T-helper 2 cell treated with Interferon-gamma antibody and Interleukin-4, amounts not matched to agents 5 μg/mL and 100 μg/mL, for 36 hours (primary cell): ENCODE measurements at places on chromosomes 13 and 19.

DNA sequence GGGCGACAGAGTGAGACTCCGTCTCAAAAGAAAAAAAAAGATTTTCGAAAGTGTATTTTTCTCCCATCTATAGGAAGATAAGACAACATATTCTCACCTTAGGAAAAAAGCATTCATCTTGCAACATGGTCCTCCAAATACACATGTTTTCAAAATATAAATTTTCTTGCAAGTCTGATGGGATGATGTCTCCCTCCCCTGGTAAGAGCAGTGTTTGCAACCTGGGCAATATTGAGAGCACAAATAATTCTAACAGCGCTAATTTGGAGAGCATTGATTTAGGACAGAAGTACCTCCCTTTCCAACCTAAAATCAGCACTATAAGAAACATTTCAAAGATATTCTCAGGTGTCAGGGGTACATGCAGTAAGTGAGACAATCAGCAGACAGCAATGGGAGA is 61.0 kb upstream of the SHISA2 start:
- no peaks in the 10 kb centered on the region for H3K36me3 ChIP-seq
- H3K27me3 ChIP-seq: no peaks in the 10 kb centered on the region
- H3K4me1 ChIP-seq: no peaks in the 10 kb centered on the region
- no peak for DNase-seq
- no peak overlapping the region for H3K4me3 ChIP-seq

GRCh38 chr13:56865416-56865815 is 275.3 kb upstream of the PRR20A start:
- no peak overlapping the region for H3K4me3 ChIP-seq
- H3K36me3 ChIP-seq: no peaks in the 10 kb centered on the region
- H3K27ac ChIP-seq: no peak overlapping the region
- no peaks in the 10 kb centered on the region for H3K4me1 ChIP-seq
- no peaks in the 10 kb centered on the region for H3K27me3 ChIP-seq

DNA sequence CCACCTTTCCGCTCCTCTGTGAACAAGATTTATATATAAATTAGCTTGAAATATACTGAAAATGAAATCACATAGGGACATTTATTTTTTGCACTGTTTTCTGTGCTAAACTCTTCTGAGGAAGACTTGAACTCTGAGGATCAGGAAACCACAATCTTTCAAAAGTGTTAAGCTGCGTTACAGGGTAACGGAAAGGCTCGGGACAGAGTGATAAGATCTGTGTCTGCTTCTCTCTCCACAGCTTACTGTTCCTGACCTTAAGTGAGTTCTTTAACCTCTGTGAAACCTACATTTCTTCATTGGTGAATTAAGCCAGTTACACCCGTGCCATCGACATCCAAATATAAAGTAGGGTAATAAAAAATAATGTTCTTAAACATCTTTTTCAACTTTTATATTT is 38.9 kb downstream of the DACH1 start:
- H3K4me1 ChIP-seq: peaks cover 21% of the 10 kb centered on the region
- no peak overlapping the region for H3K27ac ChIP-seq
- no peaks in the 10 kb centered on the region for H3K36me3 ChIP-seq
- H3K4me3 ChIP-seq: peak overlapping the region; percentile 26
- peaks cover 17% of the 10 kb centered on the region for H3K27me3 ChIP-seq

- H3K27me3 ChIP-seq: no peaks in the 10 kb centered on the region
- no peaks in the 10 kb centered on the region for H3K36me3 ChIP-seq
- peaks cover 3% of the 10 kb centered on the region for H3K4me1 ChIP-seq
- no peak overlapping the region for H3K27ac ChIP-seq
Measured at GRCh38 chr13:26343816-26344215, 89.9 kb downstream of the CDK8 start.

DNA sequence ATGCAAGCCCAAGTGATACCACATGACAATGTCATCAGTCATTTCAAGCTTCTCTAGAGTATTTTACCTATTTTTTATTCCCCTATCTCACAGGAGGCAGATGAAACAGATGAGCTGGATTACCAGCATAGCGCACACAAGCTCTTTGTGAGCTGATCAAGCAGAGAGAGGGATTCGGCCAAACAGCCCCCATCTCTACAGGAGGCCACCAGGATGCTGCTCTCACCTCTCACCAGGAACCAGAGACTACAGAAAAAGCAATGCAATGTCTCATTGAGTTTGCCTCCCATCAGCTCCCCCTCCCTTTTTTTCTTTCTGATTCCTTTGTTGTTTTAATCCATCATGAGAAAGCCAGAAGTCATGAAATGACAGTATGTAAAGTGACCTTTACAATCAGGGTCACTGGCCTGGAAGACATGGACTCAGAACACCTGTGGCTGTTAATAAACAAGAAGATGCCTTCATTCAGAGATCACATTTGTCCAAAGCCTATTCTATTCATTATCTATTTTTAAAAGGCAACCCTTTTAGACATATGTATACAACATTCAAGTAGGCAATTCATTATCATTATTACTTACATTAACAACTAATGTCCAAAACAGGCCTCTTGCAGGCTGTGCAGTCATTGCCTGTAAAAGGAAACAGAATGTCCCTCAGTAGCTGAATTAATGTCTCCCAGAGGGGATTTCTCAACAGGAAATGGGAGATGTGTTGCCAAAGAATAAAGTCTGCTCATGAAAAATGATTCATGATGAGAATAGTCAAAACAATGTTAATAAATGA is 656.6 kb downstream of the TBC1D4 start:
- H3K27me3 ChIP-seq: no peaks in the 10 kb centered on the region
- no peaks in the 10 kb centered on the region for H3K4me1 ChIP-seq
- no peak for DNase-seq
- no peak overlapping the region for H3K27ac ChIP-seq

GRCh38 chr19:17236811-17237543 is 8.7 kb downstream of the NR2F6 start:
- peaks cover 3% of the 10 kb centered on the region for H3K36me3 ChIP-seq
- H3K4me3 ChIP-seq: peak overlapping the region; percentile 24
- DNase-seq: no peak
- H3K27me3 ChIP-seq: no peaks in the 10 kb centered on the region
- H3K4me1 ChIP-seq: peaks cover 6% of the 10 kb centered on the region

- H3K27me3 ChIP-seq: no peaks in the 10 kb centered on the region
- H3K4me3 ChIP-seq: no peak overlapping the region
- H3K4me1 ChIP-seq: peaks cover 6% of the 10 kb centered on the region
- no peak overlapping the region for H3K27ac ChIP-seq
- peaks cover 7% of the 10 kb centered on the region for H3K36me3 ChIP-seq
- no peak for DNase-seq
Measured at GRCh38 chr13:27662738-27663470, 41.2 kb downstream of the POLR1D start.

DNA sequence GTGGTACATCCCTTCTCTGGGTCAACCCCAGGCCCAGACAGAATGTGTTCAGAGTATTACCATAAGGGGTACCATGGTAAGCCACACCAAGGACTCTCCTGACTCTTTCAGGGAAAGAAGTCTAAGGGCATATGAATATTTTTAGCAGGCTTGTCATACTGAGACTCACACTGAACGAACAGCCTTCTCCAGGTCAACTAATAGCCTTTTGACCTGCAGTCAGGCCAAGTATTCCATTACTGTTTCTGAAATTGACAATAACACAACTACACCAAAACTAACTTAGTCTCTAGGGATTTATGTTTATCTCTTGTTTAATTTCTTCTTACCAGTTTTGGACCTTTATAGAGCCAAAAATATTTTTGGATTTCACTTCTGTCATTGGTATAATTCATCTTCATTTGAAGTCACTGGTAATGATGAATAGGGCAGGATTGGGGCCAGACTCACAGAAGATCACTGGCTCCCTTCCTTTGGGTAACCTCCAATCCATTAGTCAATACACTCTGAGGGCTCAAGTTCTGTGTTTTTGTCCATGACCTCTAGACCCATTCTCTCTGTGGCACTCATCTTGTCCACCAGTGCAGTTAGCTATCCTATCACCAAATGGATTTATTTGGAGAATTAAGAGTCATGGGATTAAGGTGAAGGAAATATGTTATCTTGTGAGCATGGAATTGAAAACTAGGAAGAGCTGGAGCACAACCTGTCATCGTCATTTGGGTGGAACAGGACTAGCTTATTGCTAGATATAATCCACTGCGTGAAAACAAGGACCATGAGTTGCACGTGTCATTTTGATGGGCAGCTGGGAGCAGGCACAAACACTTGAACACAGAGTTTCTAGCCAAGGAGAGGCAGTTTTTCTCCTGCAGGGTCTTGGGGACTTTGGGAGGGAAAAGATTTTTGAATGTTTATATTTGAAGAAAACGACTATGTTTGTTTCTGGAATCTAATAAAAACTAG is 313.3 kb downstream of the DCLK1 start:
- H3K36me3 ChIP-seq: no peaks in the 10 kb centered on the region
- no peak overlapping the region for H3K4me3 ChIP-seq
- DNase-seq: no peak
- no peaks in the 10 kb centered on the region for H3K27me3 ChIP-seq
- H3K4me1 ChIP-seq: no peaks in the 10 kb centered on the region
- no peak overlapping the region for H3K27ac ChIP-seq

DNA sequence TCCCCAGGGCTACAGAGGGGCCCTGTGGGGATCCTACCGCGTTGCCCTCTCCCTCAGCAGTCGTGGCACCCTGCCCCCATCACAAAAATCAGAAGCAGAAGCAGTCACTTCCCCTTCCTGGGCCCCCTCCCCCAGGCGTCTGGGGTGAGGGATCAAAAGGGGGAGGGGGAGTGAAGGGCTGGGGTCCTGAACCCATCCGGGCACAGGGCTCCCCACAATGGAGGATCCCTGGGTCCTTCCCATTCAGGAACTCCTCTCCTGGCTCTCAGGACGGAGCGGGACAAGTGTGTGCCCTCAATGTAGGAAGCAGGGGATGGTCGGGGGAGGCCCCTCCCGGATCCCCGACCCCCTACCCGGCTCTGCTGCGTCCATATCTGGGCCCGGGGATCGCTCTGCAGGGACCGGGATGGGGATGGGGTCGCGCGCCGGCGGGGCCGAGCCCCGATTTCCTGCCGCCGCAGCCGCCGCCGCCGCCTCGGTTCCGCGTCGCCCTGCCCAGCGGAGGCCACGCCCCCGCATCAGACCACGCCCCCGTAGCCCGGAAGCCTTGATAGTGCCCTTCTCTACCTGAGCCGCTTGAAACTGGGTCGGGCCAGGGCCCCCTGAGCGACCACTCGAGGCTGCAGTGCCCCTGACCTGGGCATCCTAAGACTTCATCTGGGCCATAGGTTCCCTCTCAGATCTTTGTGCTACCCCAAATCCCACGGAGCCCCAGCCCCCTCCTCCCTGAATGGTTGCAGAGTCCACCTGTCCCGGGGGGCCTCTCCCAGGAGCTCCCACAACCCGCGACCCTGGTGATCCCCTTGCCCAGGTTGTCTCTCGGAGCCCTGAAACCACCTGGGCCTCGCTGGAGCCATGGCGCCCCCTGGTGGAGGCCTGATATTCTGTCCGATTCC is at the start of gene GMIP:
GMIP (minus strand) TSS at position 500 of the 896 bp plus-strand sequence; CDS start at position 372, 128 bp downstream.
- peak; percentile 79 for DNase-seq
- H3K36me3 ChIP-seq: peaks cover 45% of the 10 kb centered on the region
- H3K4me3 ChIP-seq: peak within 1 kb of the TSS; percentile 100
- H3K27me3 ChIP-seq: no peaks in the 10 kb centered on the region

- H3K36me3 ChIP-seq: peaks cover 3% of the 10 kb centered on the region
- no peak overlapping the region for H3K4me3 ChIP-seq
- H3K27me3 ChIP-seq: no peaks in the 10 kb centered on the region
- no peak overlapping the region for H3K27ac ChIP-seq
Measured at GRCh38 chr13:20869540-20869939, 33.0 kb downstream of the XPO4 start.

GRCh38 chr13:98476106-98476505 is 100.8 kb downstream of the STK24 start:
- H3K4me3 ChIP-seq: peak overlapping the region; percentile 60
- peaks cover 59% of the 10 kb centered on the region for H3K36me3 ChIP-seq
- DNase-seq: peak; percentile 74
- H3K4me1 ChIP-seq: peaks cover 52% of the 10 kb centered on the region
- peak overlapping the region; percentile 86 for H3K27ac ChIP-seq

GRCh38 chr19:48396824-48397176 is 3.3 kb downstream of the GRIN2D start:
- H3K27me3 ChIP-seq: peaks cover 55% of the 10 kb centered on the region
- DNase-seq: no peak
- no peak overlapping the region for H3K4me3 ChIP-seq
- no peaks in the 10 kb centered on the region for H3K36me3 ChIP-seq
- H3K4me1 ChIP-seq: peaks cover 19% of the 10 kb centered on the region
- H3K27ac ChIP-seq: no peak overlapping the region

- no peaks in the 10 kb centered on the region for H3K27me3 ChIP-seq
- no peaks in the 10 kb centered on the region for H3K36me3 ChIP-seq
- no peak overlapping the region for H3K4me3 ChIP-seq
- H3K27ac ChIP-seq: no peak overlapping the region
Measured at GRCh38 chr13:108155185-108156106, 59.9 kb downstream of the LIG4 start.

- H3K36me3 ChIP-seq: peaks cover 7% of the 10 kb centered on the region
- no peak for DNase-seq
- H3K4me3 ChIP-seq: no peak overlapping the region
- H3K27ac ChIP-seq: no peak overlapping the region
Measured at GRCh38 chr19:6275170-6275744, 4.5 kb downstream of the MLLT1 start.

DNA sequence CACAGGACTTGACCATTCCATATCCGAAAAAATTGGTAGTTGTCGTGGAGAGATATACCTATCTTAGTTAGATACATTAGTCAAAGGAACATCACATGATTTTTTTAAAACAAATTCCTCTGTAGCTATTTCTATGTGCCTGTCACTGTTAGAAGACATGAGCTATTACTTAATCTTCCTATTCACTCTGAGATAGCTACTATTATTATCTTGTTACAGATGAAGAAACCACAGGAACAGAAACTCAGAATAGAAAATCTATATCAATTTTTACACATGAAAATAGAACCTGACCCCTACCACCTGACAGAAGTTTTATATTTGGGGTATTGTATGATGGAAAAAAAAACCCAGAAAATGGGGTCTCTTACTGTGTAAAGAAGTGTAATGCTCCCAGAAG is 68.9 kb upstream of the TDRD3 start:
- H3K27ac ChIP-seq: no peak overlapping the region
- no peaks in the 10 kb centered on the region for H3K36me3 ChIP-seq
- H3K4me3 ChIP-seq: no peak overlapping the region
- H3K4me1 ChIP-seq: no peaks in the 10 kb centered on the region
- no peak for DNase-seq
- H3K27me3 ChIP-seq: peaks cover 17% of the 10 kb centered on the region

GRCh38 chr13:50766013-50766412 is 77.5 kb downstream of the DLEU7 start:
- no peak overlapping the region for H3K27ac ChIP-seq
- no peak for DNase-seq
- peaks cover 25% of the 10 kb centered on the region for H3K27me3 ChIP-seq
- H3K4me3 ChIP-seq: no peak overlapping the region
- H3K4me1 ChIP-seq: peaks cover 2% of the 10 kb centered on the region
- H3K36me3 ChIP-seq: no peaks in the 10 kb centered on the region

DNA sequence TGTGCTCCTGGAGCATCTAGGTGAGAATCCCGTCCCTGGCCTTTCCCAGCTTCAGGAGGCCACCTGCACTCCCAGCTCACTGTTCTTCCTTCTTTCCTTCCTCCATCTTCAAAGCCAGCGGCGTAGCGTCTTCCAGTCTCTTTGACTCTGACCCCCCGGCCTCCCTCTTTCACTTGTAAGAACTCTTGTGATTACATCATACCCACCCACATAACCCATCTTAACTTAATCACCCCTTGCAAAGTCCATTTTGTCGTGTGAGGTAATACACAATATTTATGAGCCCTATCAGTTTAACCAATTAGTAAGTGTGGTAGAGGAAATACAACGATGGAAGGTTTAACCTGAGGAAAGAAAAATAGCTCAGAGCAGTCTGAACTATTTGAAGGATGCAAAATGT is 4.6 kb upstream of the CDC16 start:
- H3K4me3 ChIP-seq: no peak overlapping the region
- no peak for DNase-seq
- no peaks in the 10 kb centered on the region for H3K36me3 ChIP-seq
